ENCODE measurements at places on chromosomes 1 and 21.
A peak's percentile ranks its signal among the peaks of the same experiment; 100 is the strongest.

- no peak for DNase-seq
Measured at GRCh38 chr1:8533124-8533523, 215.2 kb downstream of the SLC45A1 start.

DNA sequence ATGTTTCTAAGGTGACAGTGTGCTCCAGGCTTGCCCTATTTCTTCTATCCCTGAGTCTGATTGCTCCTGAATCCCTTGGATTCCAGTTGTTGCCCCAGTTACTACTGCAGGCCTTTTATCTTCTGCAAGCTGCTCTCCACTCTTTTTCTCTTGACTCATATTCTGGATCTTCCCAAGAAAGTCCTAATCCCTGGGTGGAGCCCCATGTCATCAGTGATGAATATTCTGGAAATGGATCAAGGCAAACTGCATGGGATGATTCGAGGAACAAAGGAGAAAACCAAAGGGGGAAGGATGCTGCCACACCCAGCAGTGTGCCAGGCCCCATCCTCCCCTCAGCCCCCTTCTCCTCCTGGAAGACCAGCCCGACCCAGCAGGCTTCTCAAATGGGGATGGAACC lies 63.3 kb upstream of the ATP2B4 start:
- no peak for DNase-seq

DNA sequence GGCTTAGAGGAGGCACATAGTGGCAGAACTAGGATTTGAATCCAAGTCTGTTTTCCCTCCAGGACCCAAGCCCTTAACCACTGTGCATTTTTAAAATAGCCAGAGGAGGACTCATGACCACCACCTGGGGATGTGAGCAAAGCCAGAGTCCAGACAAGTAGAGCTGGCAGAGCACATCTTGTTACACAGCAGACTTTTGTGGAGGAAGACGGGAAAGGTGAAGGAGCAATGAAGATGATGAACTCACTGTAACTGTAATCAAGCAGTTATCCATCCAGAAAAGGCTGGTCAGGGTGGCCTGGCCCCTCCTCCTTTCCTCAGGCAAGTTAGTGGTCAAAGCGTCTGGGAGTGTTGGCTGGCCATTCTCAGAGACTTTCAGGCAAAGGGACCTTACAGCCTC lies 50.9 kb downstream of the SLC44A3 start:
- DNase-seq, result no peak

- no peak for DNase-seq
Measured at GRCh38 chr1:151935154-151935553, 25.8 kb upstream of the THEM4 start.

- DNase-seq, result no peak
Measured at GRCh38 chr1:206555473-206555935, 48.2 kb downstream of the RASSF5 start.

GRCh38 chr1:8276932-8277331 lies 41.0 kb upstream of the SLC45A1 start:
- DNase-seq, result no peak

DNA sequence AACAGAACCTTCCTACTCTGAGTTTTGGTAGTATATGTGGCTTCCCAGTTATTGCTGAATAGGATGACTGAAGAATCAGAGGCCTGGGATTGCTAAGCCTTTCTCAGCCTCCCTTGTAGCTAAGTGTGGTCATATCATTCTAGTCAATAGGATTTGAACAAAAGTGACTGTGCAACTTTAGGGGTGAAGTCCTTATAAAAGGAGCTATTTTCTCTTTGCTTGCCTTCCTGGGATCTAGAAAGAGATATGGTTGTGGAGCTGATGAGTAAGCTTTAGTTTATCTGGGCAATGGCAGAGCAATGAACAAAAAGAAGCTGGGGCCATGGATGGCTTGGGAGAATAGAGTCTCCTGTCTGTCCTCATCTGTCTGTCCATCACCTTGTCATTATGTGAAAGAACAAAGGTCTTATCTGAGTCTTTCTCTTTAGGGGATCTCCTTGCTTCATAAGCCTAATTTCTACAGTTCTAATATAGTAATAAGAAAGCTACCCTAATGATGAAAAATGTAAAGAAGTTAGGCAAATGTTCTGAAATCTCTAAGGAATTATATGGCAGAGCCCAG lies 91.5 kb downstream of the TENT5C start:
- DNase-seq, result no peak

GRCh38 chr1:202807451-202807925 lies 733 bp downstream of the KDM5B start:
- peak; percentile 64 for DNase-seq

DNA sequence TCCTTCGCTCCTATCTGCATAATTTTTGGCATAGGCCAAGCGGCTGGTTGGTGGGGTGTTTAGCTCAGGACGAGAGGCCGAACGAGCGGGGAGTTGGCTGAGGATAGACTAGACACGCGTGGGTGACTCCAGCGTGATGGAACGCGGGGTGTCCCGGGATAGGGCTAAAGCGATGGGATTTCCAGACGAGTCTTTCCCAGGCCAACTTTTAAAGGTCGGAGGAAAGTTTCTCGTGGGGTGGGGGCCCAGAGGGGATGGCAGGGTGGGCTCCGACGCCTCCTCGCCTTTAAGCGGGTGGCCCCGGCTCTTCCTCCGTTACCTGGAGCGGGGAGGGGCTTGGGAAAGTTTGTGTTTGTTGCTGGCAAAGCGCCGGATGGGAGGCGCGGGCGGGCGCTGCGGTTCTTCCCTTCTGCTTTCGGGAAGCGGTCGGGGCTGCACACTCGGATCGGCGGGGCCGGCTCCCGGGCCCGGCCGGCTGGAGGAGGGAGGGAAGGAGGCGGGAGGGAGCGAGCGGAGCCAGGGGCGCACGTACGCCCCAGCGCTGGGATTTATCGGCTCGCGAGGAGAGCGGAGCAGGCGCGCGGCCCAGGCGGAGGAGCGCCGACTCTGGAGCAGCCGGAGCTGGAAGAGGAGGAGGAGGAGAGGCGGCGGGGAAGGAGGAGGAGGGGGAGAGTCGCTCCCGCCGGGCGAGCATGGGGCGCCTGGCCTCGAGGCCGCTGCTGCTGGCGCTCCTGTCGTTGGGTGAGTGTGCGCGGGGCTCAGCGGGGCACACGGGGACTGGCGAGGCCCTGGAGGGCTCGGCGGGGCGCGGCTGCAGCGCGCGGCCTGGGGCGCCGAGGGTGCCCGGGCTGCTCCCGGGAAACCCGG lies at the start of gene PTGFRN:
PTGFRN (plus strand) TSS at position 405 of the 867 bp plus-strand sequence; CDS start at position 693, 288 bp downstream.
- peak; percentile 60 for DNase-seq

- peak; percentile 64 for DNase-seq
Measured at GRCh38 chr1:214331827-214332423, 51.0 kb downstream of the SMYD2 start.

GRCh38 chr1:170415710-170416372 lies 116.1 kb upstream of the GORAB start:
- DNase-seq, result no peak

DNA sequence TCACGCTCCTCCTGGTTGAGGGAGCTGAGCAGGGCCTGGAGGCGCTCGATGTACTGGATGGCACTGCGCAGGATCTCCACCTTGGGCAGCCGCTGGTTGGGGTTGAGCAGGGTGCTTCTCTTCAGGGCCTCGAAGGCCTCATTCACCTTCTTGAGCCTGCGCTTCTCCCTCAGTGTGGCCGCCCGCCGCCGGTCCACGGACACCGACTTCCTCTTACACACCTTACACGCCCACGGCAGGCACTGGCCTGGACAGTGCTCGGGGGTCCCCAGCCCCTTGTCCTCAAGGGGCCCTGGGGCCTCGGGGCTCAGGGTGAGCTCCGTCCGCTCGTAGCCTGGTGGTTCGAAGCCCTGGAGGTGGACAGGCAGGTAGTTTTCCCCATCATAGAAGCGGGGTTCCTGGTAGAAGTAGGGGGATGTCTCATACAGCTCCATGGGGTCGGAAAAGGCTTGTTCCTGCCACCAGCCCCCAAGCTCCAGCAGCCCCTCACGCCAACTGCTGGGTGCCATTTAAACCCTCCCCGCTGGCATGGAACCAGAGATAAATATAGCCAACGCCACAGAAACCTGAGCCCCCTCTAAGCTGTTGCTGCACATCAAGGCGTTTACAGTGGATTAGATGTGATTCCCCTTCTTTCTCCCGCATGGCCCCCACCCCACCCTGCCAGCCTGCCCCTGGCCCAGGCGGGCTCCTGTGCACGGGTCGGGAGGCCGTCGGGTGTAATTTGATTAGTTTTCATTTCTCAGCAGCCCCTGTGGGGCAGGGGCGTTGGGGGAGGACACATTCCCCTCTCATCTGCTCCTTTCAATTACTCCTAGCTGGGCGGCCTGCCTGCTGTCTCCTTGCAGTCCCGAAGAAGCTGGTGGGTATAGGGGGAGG lies at the start of gene MYOG:
MYOG (minus strand) TSS at position 485 of the 879 bp plus-strand sequence; CDS start at position 434, 51 bp downstream.
- DNase-seq, result no peak

GRCh38 chr21:46038871-46039397 lies 57.4 kb downstream of the COL6A1 start:
- no peak for DNase-seq

- no peak for DNase-seq
Measured at GRCh38 chr1:244353551-244354091, 98.1 kb downstream of the ADSS2 start.

DNA sequence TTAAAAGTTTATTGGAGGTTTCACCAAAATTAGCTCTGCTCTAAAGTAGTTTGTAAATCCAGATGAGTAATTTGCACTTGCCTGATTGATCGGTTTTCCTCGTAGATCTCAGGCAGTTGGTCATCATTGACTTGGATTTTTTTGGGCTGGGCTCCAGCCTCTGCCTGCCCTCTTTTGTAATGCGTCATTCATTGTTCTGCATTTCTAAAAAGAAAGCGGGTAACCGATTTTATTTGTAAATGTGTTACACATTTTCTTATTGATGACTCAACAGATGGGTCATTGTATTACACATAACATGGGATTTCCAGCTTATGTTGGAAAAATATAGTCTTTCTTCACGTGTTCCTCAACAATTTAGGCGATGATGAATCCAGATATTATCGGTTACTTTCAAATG lies 5.5 kb downstream of the ETS2 start:
- DNase-seq, result no peak
